ENCODE measurements at places on chromosomes 7 and 10.

- no peak for DNase-seq
Measured at GRCh38 chr10:14843327-14843988, 5.4 kb downstream of the HSPA14 start.

DNA sequence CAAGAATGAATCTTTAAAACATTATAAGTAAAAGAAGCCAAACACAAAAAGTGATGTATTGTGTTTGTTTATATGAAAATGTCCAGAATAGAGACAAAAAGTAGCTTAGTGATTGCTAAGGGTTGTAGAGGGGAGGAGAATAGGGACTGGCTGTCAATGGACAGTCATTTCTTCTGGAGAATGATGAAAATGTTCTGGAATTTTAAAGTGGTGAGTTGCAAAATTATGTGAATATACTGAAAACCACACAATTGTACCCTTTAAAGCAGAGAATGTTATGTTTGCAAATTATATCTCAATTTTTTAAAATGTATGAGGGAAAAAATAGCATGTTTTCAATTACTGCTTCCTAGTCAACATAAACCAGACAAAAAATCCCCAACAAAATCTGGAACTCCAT lies 174.2 kb downstream of the KMT2E start:
- no peak for DNase-seq

DNA sequence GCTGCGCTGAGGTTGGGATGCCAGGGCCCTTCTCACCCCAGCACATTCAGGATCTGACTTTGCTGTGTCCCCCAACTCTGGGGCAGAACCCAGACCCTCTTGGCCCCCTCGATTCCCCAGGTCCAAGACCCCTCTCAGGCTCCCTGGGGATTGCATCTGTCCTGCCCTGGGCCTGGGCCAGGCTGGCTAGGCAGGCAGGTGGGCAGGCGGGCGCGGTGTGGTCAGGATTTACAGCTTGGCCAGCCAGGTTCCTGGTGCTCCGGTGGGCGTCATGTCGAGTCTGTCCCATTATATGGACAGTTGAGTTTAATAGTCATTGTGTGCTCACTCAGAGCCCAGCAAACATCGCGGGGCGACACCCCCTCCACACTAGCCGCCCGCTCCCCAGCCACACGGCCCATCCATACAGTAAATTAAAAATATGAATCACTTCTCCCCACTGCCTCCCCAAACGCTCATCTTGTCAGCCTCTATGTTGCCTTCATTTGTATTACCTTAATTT lies 23.5 kb downstream of the POLL start:
- DNase-seq, result no peak

DNA sequence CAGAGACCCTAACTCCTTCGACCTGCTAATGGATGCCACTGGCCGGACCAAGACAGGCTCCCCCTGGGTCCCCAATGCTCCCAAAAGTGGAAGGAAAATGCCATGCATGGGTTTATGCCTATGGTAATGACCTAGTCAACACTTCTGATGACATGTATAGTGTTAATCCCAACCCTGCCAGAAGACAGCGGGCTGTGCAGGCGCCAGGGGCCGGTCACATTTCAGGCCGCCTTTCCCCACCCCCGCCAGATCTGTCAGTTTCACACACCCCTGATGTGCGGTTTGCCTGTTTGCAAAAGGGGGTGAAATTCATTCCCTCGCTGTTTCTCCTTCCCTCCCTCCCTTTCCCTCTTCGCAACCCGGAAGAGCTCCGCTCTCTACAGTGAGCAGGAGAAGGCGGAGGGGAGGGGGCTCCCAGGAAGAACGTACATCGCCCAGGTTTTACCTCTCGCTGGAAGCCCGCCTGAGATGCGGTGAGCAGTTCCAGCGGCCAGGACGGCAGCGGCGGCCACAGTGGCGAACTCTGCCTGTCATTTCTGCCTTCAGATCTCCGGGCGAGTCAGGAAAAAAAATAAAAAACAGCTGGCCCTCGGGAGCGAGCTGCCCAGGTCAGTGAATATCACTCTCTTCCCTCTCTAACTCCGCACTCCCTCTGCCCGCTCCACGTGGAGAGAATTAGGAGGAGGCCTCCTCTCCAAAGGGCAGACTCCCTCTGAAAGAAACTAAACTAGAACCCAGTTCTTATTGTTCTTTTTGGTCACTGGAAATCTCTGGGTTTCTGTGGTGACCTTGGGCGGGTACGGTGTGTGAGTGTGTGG lies 9.4 kb upstream of the GATA3 start:
- DNase-seq, result no peak

DNA sequence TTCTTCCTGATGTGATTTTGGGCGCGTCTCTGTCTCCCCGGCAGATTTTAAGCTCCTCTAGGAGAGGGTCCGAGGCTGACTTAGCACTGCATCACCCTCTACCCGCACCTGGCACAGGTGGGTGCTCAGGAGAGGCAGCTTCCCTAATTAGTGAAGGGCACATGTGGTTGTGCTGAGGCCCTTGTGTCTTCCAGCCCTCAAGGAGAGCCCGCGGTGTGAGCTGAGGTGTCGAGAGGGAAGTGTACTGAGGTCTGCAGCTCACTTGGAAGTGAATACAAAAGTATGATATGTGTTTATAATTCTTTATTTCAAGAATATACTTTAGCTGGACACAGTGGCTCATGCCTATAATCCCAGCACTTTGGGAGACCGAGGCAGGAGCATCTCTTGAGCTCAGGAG lies 20.4 kb upstream of the JAKMIP3 start:
- no peak for DNase-seq

- DNase-seq, result no peak
Measured at GRCh38 chr7:99094401-99094800, 49.5 kb downstream of the SMURF1 start.

GRCh38 chr10:110919349-110919931 lies at the start of gene SHOC2:
Gene SHOC2, plus strand, starts transcription at chr10:110919604. Its CDS starts 44,755 bp downstream, at chr10:110964359.
- no peak for DNase-seq

DNA sequence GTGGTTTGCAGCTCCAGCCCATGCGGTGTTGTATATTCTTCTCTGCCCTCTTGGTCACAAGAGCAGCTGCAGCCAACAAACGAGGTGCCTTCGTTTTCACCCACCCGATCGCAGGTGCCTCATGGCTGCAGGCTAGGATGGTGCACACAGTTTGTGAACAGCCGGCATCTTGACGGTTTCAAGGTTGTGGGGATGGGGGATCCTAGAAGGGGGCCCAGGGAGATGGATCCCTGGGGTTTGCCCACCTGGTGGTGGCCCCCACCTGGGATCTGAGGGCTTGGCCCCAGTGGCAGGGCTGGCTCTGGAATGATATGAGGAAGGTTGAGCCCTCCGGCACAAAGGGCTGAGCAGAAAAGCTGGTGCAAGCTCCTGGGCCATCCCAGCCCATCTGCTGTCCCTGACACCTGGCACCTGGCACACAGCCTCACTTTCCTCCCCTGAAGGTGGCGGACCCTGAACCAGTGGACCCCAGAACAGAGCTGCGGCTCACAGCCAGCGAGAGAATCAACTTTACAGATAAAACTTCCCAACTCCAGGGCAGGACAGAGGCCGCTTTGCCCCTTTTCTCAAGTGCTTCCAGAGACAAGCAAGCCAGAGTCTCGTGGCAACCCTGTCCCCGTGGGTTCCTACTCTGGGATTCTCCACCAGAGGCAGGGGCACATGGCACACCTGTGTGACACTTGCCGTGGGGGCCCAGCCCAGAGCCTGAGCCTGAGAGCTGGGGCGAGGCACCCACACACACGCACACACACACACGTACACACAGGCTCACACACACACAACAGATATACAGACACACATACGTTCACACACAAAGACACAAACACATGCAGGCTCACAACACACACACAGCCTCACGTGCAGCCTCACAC lies 177.3 kb upstream of the PPP2R2D start:
- DNase-seq, result no peak

Measured in stimulated activated CD8-positive, alpha-beta memory T cell treated with anti-CD3 and anti-CD28 coated beads, Interleukin-2, amount 100 ng/mL, for 1 hour (primary cell).